ENCODE measurements at places on chromosomes 2 and 18. TPM values are rescaled to one million over a fixed set of nuclear protein-coding genes. Genes with fewer than 3 reads are reported as not detected.

The CXCR1 gene
- total RNA-seq: not detected

The ZNF407 gene
- 23.8 TPM for total RNA-seq

The ZNG1B gene
- 24.7 TPM for total RNA-seq

The MRPL53 gene
- 57.1 TPM for total RNA-seq

The DCDC2C gene
- total RNA-seq: not detected

The SNRPD1 gene
- total RNA-seq: 12.3 TPM

The ANO7 gene
- total RNA-seq: 0.22 TPM

The C2orf66 gene
- total RNA-seq: not detected

The CELF4 gene
- not detected for total RNA-seq

The TSGA10 gene
- total RNA-seq: 0.44 TPM

The RPL37A gene
- 596 TPM for total RNA-seq

The IL1RL1 gene
- total RNA-seq: 0.22 TPM

The SLC16A14 gene
- total RNA-seq: 0.29 TPM

The IL18RAP gene
- not detected for total RNA-seq

The BARD1 gene
- total RNA-seq: 30.8 TPM

The ABCG8 gene
- not detected for total RNA-seq

The MEMO1 gene
- total RNA-seq: 25.8 TPM

The REG3A gene
- not detected for total RNA-seq

The SERPINB4 gene
- 0.14 TPM for total RNA-seq

The ALPI gene
- total RNA-seq: not detected

The GPR39 gene
- 21.2 TPM for total RNA-seq

The MARCO gene
- total RNA-seq: not detected

The POTEI gene
- not detected for total RNA-seq

The ALKAL2 gene
- not detected for total RNA-seq

The ABCB11 gene
- not detected for total RNA-seq

The SULT1C3 gene
- total RNA-seq: not detected

The FOXD4L1 gene
- 0.14 TPM for total RNA-seq

The GRB14 gene
- total RNA-seq: not detected

The HAAO gene
- total RNA-seq: 0.14 TPM

The GNAL gene
- total RNA-seq: 0.14 TPM

The NT5C1B gene
- not detected for total RNA-seq

The LRRTM1 gene
- not detected for total RNA-seq

The PLGLB1 gene
- total RNA-seq: 1.0 TPM

The NGEF gene
- total RNA-seq: 0.57 TPM

The TBR1 gene
- total RNA-seq: under 0.01 TPM

The ODC1 gene
- total RNA-seq: 216 TPM

The GALNT5 gene
- 0.22 TPM for total RNA-seq

The NDUFAF7 gene
- 11.2 TPM for total RNA-seq

The GALNT13 gene
- total RNA-seq: under 0.01 TPM

The GKN1 gene
- total RNA-seq: 0.22 TPM

The PRKAG3 gene
- total RNA-seq: not detected

The CCBE1 gene
- total RNA-seq: 0.44 TPM

The CNGA3 gene
- not detected for total RNA-seq

The KLF11 gene
- total RNA-seq: 7.0 TPM

The KCTD1 gene
- total RNA-seq: 13.9 TPM

The RDH14 gene
- total RNA-seq: 14.2 TPM

The TUBA3E gene
- total RNA-seq: not detected

The LRP1B gene
- 0.29 TPM for total RNA-seq

The CAMKMT gene
- 7.0 TPM for total RNA-seq

The CLIP4 gene
- total RNA-seq: 129 TPM

The ALPG gene
- total RNA-seq: not detected

The NHEJ1 gene
- 18.9 TPM for total RNA-seq

The RSAD2 gene
- 0.43 TPM for total RNA-seq

The UGT1A8 gene
- total RNA-seq: not detected

The PROKR1 gene
- not detected for total RNA-seq
